ENCODE measurements at places on chromosomes 1 and 21. TPM values are rescaled to one million over a fixed set of nuclear protein-coding genes. Genes with fewer than 3 reads are reported as not detected.

DNA sequence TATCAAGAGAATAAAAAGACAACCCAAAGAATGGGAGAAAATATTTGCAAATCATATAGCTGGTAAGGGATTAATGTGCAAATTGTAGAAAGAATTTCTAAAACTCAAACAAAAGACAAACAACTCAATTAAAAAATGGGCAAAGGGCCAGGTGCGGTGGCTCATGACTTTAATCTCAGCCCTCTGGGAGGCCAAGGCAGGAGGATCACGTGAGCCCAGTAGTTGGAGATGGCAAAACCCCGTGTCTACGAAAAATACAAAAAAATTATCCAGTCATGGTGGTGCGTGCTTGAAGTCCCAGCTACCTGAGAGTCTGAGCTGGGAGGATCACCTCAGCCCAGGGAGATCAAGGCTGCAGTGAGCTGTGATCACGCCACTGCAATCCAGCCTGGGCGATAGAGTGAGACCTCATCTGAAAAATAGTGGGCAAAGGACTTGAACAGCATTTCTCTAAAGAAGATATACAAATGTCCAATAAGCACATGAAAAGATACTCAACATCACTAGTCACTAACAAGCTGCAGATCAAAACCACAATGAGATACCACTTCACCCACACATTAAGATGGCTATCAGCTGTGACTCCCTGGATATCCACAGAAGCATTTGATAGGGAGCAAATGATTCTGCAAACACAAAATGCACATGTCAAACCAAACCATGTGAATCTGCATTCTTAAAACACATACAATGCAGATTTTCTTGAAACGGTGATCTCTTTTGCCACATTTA, 20.9 kb downstream of the SLC30A1 start:
- no peak for DNase-seq

GRCh38 chr1:26999440-26999987, 6.0 kb downstream of the TRNP1 start:
- DNase-seq, result peak; percentile 85

GRCh38 chr1:15322648-15323350, 75.8 kb downstream of the FHAD1 start:
- peak; percentile 60 for DNase-seq

The HOOK1 gene
- 65.8 TPM for polyA plus RNA-seq

DNA sequence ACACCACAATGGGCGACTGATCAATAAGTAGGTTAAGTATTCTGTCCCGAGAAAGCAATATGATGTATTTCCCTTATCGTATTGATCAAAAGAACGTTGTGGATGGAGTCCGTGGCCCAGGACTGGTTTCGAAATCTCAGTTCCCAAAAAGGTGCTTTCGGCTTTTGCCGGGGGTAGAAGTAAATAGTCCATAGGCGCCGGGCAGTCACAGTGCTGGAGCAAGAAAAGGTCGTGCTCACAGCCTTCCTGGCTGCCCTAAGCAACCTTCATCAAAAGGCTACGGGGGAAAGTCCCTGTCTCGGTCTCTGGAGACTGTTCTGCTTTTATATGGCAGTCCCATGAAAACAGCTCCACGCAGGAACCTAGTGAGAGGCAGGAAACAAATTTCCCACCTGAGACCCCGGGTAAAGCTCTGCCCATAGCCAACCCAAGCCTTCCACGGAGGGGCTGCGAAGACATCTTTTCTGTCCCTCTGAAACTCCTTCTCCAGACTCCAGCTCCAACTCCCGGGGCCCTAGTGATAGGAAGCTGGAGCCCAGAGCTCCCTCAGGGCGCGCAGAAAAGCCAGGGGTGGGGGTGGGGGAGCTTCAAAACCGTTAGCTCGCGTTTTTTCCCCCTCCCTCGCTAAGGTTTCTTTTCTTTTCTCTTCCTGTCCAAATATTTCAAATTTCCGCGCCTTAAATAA, 7.0 kb downstream of the CDKN2C start:
- peak; percentile 37 for DNase-seq

DNA sequence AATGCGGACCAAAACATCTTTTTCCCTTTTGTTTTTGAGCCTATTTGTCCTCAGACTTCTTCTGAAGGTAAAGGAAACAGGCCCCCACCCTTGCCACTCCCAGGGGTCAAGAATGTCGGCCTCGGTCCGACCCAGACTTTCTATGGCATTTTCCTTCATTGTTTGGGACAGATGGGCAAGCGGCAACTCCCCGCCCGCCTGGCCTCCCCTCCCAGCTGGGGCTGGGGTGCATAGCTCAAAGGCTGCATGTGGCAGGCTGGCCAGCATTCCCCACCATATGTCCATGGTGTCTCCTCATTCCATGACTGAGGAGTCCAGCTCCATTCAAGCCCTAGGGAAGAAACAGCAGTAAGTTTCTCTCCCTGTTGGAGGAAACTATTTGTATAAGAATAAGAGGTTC, 29.4 kb upstream of the TSPEAR start:
- no peak for DNase-seq

- DNase-seq, result no peak
These were observed 4.5 kb upstream of the FAM177B start for GRCh38 chr1:222732216-222733159.

The CFAP45 gene
- polyA plus RNA-seq, result 59.6 TPM

The SH2D1B gene
- polyA plus RNA-seq, result 0.59 TPM

The AADACL3 gene
- polyA plus RNA-seq, result not detected

DNA sequence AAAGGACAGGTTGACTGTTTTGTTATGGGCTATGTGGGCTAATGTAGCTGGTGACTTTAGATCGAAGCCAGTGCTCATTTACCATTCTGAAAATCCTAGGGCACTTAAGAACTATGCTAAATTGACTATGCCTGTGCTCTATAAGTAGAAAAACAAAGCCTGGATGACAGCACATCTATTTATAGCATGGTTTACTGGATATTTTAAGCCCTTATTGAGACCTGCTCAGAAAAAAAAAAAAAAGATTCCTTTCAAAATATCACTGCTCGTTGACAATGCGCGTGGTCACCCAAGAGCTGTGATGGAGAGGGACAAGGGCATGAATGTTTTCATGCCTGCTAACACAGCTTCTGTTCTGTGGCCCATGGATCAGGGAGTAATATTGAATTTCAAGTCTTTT, 48.1 kb downstream of the CAMSAP2 start:
- no peak for DNase-seq

DNA sequence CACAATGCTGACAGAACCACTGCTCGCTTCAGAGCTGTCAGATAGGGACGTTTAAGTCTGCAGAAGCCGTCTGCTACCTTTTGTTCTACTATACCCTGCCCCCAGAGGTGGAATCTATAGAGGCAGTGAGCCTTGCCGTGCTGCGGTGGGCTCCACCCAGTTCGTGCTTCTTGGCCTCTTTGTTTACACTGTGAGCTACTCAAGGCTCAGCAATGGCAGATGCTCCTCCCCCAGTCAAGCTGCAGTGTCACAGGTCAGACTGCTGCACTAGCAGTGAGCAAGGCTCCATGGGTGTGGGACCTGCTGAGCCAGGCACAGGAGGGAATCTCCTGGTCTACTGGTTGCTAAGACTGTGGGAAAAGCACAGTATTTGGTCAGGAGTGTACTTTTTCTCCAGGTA, 47.1 kb downstream of the LEPR start:
- DNase-seq, result no peak

The CCDC185 gene
- 64.8 TPM for polyA plus RNA-seq

The CCDC181 gene
- polyA plus RNA-seq, result 17.5 TPM
